ENCODE measurements at places on chromosomes 7 and 10.

DNA sequence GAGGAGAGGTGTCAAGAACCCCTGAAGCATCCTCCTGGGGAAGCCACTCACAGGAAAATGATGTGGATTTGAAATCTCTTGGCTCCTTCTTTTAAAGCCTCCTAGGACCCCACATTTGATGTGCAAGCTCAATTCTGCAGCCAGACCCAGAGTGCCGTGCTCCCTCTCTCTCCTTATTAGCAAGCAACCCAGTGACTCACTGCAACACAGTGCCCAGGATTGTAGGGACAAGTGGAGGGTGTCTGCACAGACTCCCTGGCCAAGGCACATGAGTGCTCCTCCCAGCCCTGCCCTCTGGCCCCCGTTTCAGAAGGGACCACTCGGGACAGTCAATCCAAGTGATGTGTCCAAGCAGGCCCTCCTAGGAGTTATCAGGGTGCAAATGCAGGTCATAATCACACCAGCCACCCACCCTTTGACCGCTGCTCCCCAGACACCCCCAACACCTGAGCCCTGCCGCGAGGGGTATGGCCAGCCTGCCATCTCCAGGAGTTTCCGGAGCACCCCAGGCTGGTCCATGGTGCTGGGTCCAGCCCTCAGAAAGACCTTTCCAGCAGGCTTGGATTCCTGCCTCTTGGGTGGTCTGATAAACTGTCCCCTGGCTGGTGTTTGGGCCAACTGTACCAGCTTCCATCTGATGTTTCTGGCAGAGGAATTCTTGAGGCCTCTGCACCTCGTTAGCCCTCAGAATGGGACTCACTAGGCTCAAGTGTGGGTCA lies 54.5 kb upstream of the CXCL12 start:
- no peak for DNase-seq

DNA sequence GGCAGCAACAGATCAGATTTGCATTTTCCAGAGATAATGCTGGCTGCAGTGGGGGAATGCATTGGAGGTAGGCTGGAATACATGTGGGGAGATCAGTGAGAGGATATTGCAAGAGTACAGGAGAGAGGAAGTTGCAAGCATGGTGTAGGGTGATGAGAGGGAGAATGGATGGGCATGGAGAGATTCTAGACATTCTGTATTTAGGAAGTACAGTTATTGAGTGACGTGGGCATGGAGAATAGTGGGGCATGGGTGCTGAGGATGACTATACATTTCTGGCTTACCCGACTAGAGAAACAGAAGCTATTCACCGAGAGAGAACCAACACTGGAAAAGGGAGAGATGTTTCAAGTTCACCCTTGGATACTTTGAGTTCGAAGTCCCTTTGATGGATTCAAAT lies 116.9 kb upstream of the SVIL start:
- no peak for DNase-seq

DNA sequence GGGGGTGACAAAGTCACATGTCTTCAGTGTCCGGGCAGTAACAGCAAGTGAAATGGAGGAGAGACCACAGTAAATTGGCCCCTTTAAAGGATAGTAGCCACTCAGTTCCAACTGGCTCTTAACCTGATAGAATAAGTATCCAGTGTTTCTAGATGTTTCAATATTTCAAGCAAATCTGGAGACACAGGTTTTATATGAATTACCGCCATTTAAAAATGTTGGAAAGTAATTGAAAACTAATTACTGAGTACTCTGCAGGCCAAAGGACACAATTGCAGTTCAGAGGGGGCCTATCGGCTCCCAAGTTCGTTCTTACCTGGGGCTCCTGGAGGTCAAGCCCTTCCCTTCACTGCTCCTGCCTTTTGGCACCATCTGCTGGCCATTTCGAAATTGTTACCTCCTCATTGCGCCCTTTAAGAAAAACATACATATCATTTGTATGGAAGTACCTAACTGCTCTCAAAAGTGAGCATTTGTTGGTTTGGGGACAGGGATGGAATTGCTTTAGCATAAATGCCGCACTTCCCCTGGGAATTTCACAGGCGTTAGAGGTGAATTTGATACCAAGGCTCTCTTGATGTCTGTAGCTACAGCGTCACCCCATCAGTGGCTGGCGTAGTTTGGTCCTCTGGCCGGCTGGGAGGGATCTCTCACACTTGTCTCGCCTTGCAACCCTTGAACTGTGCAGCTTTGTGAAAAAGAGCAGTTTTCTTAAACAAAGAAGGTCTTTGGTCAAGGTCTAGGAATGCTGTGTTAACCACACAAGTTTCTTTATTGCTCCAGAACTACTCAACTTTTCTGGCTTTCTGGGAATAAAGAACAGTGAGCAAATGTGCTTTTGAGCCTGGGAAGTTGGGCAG lies 220.0 kb downstream of the ARHGAP21 start:
- peak; percentile 14 for DNase-seq

DNA sequence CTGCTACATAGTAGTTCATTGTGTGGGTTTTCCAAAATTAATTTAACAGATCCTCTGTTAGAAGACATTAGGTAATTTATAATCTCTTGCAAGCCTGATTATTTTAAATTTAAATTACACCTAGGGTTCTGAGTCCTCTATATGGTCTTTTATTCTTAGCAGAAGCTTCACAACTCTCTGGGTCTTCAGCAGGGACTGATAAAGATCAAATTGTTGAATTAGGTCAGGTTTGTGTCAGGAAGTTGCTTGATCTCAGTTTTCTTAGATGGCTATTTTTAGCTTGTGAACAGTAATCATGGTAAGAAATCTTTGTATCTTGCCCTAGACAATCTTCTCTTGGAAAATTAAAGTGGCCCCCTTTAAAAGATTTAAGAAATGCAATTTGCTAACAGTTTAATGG lies 183.1 kb upstream of the HDAC9 start:
- no peak for DNase-seq

DNA sequence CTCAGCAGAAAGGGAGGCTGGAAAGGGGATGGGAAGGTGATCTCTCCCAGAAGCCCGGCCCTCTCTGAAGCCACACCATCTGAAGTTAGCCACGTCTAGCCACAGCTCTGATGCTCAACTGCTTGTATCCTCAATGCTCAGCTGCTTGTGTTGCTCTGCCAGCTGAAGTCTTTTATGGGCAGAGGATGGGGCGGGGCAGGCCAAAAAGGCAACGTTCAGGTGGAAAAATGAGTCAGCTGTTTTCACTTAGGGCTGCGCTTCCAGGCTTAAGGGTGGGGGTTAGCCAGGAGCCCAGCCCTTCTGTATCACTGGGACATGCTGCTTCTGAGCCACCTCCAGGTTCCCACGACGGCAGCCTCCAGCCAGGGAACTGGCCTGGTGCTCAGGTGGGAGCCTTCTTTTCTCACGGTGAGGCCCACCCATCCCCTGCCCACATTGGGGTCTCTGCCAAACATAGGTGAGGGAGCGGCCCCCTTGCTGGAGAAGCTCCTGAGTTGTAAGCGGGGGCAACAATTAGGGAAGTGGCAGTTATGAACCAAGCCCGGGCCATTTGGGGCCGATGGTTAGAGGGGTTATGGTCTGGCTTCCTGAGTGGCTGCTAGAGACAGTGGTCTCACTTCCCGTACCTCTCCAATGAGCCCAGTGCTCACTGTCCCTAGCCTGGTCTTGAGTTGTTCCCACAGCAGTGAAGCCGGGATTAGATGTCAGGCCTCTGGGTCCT lies 44.9 kb upstream of the CNPY1 start:
- no peak for DNase-seq

GRCh38 chr10:62258926-62259325 lies 9.7 kb downstream of the RTKN2 start:
- DNase-seq = no peak

- peak; percentile 50 for DNase-seq
Measured at GRCh38 chr10:79192677-79193003, 123.9 kb downstream of the ZMIZ1 start.

- no peak for DNase-seq
Measured at GRCh38 chr7:16494955-16495719, 29.6 kb upstream of the SOSTDC1 start.

GRCh38 chr7:128115821-128116723 lies 84.8 kb upstream of the LRRC4 start:
- no peak for DNase-seq

GRCh38 chr7:81298951-81299666 lies 380.3 kb upstream of the SEMA3C start:
- peak; percentile 93 for DNase-seq

- no peak for DNase-seq
Measured at GRCh38 chr10:60082744-60083344, 176.5 kb upstream of the CCDC6 start.

DNA sequence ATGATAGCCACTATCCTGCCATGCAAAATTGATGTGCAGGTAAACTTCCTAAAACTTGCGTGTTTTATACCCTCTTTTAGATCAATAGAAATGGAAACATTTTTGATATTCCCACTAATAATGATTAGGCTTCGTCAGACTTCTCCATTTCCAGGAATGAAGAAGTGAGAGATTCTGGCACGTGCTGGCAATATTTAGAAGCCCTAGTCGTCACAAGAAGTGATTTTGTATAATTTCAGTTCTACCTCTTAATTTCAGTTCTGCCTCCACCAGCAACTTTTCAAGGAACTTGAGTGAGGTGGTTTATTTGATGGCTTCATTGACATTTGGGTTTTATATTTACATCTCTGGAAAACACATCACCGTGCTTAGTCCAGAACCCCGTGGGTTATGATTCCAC lies 61.9 kb downstream of the MRC1 start:
- no peak for DNase-seq

GRCh38 chr7:135441791-135442190 lies 68.1 kb downstream of the CNOT4 start:
- no peak for DNase-seq

GRCh38 chr10:26909753-26910152 lies 49.0 kb upstream of the ABI1 start:
- DNase-seq = no peak

DNA sequence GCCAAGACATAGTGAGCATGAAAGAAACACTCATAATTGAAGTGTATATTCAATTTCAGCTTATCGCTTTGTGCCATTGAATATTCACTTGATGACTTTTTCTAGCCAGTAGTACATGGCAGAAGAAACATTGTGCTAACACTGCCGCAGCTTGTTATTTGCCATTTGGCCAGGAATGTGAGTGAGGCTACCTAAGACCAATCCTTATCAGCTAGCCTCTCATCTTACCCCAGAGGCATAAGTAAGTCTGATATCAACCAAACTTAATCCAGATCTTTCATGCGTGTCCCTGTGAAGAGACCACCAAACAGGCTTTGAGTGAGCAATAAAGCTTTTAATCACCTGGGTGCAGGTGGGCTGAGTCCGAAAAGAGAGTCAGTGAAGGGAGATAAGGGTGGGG lies 586.0 kb upstream of the MBL2 start:
- no peak for DNase-seq

GRCh38 chr7:83655951-83656556 lies 7.1 kb upstream of the SEMA3E start:
- peak; percentile 17 for DNase-seq

DNA sequence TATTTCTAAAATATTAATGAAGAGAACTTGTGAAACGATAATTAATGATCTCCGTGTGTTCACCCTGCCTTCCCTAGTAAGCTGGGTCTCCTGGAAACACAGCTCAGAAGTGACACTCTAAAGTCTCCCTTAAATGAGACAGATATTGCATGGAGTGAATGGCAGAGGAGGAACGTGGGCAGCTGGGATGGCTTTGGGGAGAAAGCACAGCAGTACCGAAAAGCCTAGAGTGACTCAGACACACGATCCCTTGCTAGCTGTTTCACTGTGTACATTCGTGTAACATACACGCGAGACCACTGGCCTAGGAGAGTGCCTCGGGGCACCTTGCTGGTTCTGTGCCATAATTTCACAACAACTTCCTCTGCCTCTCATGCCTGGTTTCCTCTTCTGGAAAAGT lies 199.9 kb upstream of the TCERG1L start:
- no peak for DNase-seq

DNA sequence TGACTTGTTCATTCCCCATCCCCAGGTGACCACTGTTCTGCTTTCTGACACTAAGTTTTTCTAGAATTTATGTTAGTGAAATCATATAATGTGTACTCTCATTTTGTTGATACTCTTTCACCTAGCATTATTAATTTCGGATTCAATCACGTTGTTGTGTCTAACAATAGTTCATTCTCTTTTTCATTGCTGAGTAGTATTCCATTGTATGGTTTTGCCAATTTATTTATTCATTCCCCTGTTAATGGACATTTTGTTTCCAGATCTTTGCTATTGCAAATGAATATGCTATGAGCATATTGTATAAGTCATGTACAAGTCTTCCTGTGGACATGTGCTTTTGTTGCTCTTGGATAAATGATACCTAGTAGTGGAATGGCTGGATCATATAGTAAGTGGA lies 146.4 kb downstream of the FAM204A start:
- no peak for DNase-seq

- DNase-seq = no peak
Measured at GRCh38 chr7:29431686-29432085, 131.9 kb upstream of the PRR15 start.

- DNase-seq = no peak
Measured at GRCh38 chr10:983971-984655, 4.1 kb upstream of the GTPBP4 start.

- no peak for DNase-seq
Measured at GRCh38 chr7:4814433-4814832, 39.0 kb downstream of the AP5Z1 start.

DNA sequence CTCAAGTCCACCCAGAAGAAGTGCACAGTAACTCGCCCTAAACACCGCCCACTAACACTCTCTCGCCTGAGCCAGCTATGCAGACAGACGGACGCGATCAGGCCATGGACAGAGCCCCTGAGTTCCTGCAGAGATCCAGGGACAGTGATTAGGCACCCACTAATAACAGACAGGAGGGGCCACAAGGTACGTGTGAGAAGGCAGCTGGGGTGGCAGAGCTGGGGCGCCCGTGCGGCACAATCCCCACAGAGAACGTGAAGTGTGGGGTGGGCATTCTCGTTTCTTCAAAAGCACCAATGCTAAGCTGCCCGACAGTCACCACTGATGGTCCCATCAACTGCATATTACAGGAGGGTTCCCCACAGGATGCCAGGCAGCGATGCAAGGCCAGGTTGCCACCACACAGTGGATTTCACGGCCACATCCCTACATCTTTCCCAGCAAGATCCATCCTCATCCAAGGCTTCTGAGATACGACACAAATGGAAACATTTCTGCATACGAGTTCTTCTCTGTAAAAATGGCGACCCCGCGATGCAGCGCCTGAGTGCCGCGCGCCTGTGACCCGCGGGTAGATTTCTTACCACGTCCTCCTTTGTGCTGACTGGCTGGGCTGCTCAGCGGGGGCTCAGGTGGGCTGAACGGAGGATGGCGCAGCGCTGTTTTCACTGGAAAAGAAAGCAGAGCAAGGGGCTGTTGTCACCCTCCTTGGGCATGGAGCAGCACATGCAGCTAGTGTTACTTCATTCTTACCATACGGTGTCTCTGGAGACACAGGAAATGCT lies 237.5 kb downstream of the TNS3 start:
- no peak for DNase-seq
